Left renal pelvis (tissue), 4 donors: ENCODE measurements at places on chromosomes 12 and 14.

GRCh38 chr12:62291864-62292760 lies 31.9 kb downstream of the USP15 start:
- no peak for DNase-seq

DNA sequence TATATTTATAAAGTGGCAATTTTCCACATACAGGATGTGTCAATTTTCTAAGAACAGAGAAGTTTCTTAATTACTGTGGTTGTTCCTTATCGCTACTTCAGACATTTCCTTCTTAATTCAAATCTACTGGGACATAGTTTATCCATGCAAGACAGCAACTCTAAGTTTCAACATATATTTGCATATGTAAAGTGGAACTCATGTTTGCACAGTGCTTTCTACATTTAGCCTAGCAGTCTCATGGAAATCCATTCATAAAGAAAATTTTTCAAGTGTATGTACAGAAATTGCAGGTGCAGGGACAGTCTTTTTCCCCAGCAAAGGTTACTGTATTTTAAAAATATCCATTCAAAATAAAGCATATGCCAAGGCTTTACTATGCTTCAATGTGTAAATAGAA lies 956.7 kb upstream of the SEL1L start:
- no peak for DNase-seq

DNA sequence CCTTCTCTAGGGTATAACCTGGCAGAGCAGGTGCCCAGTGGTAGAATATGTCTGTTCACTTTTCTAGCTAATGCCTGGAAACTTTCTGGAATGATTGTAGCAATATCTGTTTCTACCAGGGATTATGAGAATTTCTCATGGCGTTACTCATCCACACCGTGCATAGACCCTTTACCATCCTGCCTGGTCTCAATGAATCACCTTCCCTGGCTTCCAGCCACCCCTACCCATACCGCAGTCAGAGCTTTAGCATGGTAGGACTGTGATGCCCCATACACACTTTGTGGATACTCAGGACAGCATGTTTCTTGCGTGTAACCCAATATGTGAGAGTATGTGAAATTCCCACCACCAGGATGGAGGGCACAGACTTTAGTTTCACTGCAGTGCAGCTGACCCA lies 45.4 kb downstream of the TUNAR start:
- DNase-seq, result no peak

- no peak for DNase-seq
Observed at GRCh38 chr12:23446746-23447145, 502.7 kb downstream of the SOX5 start.

DNA sequence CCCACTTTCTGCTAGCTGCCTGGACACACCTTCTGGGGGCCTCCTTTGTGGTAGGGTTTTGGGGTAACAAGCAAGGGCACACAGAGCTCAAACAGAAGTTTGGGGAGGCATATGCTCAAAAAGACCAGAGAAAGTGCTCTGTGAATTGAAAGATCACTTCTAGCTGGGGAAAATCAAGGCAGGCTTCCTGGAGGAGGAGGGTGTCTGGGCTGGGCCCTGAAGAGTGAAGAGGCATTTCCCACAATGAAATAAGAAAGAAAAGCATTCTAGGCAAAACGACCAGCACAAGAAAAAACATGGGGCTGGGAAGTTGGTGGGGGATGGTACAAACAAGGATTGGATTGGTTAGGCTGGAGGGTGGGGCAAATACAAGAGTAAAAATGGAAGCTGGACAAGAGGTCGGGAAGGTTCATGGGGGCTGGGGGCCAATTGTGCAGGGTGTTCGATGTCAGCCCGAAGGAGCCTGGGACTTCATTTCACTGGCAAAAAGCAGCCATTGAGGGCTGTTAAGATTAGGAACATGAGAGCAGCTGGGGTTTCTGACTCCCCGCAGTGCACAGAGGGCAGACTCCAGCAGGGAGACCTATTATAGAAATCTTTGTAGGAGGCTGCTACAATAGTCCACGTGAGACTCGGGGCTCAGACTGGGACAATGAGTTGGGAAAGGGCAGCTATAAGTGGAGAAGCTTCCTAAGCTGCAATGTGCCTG lies 51.5 kb upstream of the CMKLR1 start:
- DNase-seq, result no peak

DNA sequence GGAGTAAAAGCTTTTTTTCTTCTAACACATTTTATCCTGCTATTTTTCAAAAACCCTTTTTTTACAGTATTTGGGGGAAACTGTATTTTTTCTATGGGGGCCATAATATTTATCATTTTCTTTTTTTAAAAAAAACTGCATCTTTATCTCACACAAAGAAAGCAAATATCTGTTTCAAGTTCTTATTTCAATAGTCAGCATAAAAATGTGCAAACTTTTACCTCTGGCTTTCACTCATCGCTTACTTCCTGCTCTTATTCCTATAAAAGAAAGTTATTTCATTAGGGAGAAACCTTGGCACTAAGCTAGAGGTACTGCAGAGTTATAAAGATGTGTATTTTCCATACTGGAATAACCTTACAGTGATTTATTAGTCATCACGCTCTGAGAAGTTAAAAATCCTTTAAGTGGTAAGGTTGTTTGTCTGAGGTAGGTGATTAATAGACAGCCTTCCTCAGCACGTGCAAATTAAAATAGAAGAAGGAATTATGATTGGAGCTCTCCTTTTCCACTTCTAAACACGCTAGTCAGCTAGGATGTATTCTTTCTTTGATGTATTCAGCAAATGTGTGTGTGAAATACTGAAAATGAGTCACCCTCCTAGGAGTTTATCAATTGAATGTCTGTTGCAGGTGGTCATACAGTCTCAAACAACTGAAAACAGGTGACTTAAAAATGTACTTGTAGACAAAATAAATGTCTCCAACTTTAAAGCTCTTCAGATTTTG lies 461.0 kb downstream of the GXYLT1 start:
- DNase-seq, result no peak

GRCh38 chr12:77907936-77908335 lies 77.2 kb downstream of the NAV3 start:
- no peak for DNase-seq

DNA sequence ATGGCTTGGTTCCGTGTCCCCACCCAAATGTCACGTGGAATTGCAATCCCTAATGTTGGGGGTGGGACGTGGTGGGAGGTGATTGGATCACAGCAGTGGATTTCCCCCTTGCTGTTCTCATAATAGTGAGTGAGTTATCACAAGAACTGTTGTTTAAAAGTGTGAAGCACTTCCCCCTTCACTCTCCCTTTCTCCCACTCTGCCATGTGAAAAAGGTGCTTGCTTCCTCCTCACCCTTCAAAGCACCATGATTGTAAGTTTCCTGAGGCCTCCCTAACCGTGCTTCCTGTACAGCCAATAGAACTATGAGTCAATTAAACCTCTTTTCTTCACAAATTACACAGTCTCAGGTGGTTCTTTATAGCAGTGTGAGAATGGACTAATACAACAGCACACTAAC lies 5.3 kb upstream of the CEP128 start:
- no peak for DNase-seq
